ENCODE measurements at places on chromosomes 1 and 21. TPM values are rescaled to one million over a fixed set of nuclear protein-coding genes. Genes with fewer than 3 reads are reported as not detected.

- DNase-seq, result no peak
These were observed 179.9 kb downstream of the HMCN1 start for GRCh38 chr1:185914089-185914488.

- DNase-seq, result no peak
These were observed at the start of gene DYNLT4 for GRCh38 chr1:44806704-44807363. DYNLT4 (minus strand) TSS chr1:44807351; CDS start chr1:44806668, 683 bp downstream.

DNA sequence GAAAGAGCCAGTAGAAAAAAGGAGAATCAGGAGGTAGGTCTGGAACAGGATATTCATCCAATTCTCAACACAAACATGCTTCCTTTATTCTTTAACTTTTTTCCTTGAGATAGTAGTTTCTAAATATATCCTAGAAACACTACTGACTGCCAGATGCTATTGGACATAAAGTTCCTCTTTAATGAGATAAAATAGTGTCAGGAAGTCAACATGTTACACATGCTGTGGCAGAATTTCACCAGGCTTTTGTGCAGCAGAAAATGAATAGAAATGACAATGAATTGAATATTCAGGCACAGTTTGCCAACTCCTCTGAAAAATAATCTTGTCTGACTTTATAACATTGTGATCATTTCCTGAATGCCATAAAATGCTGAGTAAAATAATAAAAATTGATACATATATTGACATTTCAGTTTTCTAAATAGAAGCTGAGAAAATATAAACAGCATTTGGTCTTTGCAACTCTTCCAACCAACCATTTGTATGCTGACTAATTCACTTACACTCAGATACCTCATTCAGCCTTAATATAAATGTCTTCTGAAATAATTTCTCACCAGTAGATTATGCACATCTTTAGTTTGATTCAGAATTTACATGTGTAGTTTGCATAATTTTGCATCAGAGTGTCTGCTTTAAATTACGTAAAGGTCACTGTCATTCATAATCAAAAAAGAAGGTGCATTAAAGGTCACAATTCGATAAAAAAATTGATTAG, 486.1 kb upstream of the ADGRL2 start:
- no peak for DNase-seq

DNA sequence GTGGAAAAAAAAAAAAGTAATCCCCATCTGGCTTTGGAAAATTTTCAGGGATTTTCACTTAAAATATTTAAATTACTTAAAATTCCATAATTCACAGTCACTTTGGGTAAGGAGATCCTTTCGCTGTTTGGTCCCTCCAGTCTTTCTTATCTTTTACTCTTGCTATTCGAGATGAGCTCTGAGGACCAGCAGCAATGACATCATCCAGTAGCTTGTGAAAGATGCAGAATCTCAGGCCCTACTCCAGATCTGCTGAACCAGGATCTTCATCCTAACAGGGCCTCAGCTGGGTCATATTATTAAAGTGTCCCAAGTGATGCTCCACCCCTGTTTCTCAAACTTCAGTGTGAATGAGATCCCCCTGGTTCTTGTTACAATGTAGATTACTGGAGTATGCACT, 46.9 kb upstream of the PLXNA2 start:
- no peak for DNase-seq

- no peak for DNase-seq
These were observed 6.9 kb downstream of the COL11A1 start for GRCh38 chr1:103101399-103101798.

RBM11 gene
- total RNA-seq, result not detected

- DNase-seq, result no peak
These were observed 17.4 kb upstream of the METTL18 start for GRCh38 chr1:169812131-169812530.

DNA sequence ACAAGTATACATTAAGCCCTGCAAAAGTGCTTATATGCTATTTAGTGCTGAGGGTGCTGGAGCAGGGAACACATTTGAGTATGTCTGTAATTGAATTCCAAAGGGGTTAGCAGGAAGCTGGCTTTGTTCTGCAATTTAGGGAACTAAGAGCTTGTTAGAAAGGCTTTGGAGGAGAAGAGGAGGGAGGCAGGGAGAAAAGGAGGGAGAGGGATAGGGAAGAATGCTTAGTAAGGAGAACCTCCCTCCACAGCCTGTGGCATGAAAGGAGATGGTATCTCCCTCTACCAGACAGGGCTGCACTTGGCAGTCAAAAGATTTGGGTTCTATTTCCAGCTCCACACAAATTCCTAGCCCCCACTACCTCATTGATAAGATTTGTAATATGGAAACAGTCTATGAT, 217.8 kb downstream of the DAB1 start:
- DNase-seq, result no peak

GRCh38 chr1:93471284-93471683, 23.4 kb downstream of the FNBP1L start:
- no peak for DNase-seq

PAQR6 gene
- 2.0 TPM for total RNA-seq

MANEAL gene
- 6.7 TPM for total RNA-seq

DNA sequence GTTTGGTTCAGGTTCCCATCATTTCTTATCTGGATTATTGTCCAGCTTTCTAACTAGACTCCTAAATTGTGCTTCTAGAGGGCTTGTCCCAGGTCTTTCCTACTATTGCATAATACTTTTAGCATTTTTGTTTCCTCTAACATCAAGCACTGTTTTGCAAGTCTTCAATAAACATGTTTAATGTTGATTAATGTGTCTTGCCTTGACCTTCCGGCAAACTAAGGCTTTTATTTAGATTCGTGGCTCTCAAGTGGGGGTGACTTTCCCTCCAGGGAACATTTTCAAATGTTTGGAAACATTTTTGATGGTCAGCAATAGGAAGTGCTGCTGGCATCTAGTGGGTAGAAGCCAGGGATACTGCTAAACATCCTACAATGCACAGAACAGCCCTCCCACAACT, 90.7 kb downstream of the RPE65 start:
- no peak for DNase-seq

- DNase-seq, result no peak
These were observed 4.1 kb upstream of the DISP3 start for GRCh38 chr1:11474826-11475225.

DNA sequence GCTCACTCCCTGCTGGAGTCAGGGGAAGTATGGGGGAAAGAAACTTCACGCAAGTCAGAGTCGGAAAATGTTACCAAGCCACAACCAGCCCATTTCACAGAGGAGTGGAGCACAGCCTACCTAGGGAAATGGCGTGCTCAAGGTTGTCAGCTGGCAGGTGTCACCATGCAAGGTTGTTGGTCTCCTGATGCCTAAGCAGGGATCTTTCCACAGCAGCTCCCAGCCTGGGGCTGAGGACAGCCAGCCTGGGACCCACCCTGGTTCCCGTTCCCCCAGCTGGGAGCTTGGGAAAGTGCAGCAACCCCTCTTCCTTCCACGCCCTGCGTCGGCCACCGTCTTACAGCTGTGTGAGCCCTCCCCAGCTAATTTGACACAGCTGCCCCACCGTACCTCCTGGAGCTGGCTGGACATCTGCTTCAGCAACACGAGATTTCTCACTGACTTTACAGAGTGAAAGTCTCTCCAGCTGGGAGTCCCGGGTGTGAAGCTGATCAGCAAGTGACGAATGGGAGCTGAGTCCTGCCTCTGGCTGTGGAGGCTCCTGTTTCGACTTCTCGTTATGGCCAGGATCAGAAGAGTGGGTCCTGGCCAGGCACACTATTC, 224.6 kb upstream of the RAB4A start:
- DNase-seq, result no peak

GRCh38 chr1:6004412-6005123, 12.3 kb upstream of the NPHP4 start:
- DNase-seq, result peak; percentile 43

NTNG1 gene
- 8.1 TPM for total RNA-seq

DNA sequence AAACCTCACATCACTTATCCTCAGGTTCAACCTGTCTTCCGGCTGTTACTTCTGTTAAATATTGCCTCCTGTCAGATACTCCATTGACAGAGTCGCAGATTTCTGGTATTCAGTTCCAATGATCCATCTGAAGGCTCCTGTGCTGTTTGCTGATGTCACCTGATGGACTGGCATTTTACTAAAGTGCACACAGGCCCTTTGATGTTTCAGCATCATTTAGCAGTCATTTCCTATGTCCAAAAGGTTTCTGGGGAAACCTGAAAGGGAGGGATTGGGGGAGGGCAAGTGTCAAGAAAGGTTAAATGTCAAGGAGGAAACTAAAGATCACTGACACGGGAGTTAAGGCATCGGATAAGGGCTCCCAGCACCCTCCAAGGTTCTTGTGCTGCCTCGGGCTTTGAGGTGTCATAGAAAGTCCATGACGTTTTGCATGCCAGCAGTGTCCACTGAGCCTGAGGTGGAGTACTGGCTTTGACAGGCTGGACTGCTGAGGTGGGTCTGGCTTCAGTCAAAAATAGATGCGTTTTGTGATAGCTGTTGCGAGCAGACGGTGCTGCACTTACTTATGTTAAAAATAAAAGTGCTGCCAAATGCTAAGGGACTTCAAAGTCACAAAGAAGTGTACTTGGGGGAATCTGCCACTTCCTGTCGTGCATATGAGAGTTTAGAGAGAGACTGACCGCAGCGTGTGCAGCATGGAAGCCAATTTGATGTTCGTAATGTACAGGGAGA, 30.8 kb downstream of the XCL2 start:
- DNase-seq, result no peak

OR2L3 gene
- total RNA-seq, result 0.06 TPM

- no peak for DNase-seq
These were observed 32.2 kb downstream of the POFUT2 start for GRCh38 chr21:45255381-45256020.

Measured in lower leg skin (tissue), 4 donors.